Stimulated activated CD8-positive, alpha-beta memory T cell treated with anti-CD3 and anti-CD28 coated beads, Interleukin-15, amount 100 ng/mL, for 1 hour (primary cell): ENCODE measurements at places on chromosomes 2 and 18.

- no peak for DNase-seq
These were observed 85.8 kb upstream of the NDUFV2 start for GRCh38 chr18:9016633-9017166.

- no peak for DNase-seq
These were observed 115.7 kb upstream of the RBMS1 start for GRCh38 chr2:160609346-160609745.

DNA sequence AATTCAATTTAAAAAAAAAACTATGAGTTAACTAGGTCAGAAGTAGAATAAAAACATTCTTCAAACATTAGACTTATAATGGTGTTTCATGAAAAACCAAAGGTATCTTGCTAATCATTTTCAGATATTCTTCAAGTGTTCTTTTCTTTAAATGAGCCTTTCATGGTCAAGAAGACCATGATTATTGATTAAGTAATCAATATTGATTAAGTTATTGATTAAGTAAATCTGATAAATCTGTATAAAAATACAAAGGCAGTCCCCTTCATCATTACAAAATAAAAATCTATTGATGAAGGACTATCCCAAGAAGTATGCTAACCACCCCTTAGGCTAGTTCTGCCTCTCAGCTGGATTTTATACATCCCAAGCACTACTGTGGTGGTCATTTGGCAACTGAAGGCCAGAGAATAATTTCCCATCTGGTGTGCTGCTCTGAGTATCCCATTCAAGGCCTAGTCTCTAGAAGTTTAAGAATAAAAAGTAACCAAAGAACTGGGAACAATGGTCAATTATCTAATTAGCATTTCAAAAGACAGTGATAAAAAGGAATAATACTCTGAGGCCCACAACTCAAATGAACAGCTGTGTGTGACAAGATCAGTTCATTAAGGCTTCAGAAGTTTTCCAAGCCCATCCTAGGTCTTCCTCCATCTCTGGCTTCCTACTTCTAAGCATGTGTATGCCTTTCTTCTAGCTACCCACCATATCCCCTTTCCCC, 63.5 kb downstream of the TCF4 start:
- no peak for DNase-seq

DNA sequence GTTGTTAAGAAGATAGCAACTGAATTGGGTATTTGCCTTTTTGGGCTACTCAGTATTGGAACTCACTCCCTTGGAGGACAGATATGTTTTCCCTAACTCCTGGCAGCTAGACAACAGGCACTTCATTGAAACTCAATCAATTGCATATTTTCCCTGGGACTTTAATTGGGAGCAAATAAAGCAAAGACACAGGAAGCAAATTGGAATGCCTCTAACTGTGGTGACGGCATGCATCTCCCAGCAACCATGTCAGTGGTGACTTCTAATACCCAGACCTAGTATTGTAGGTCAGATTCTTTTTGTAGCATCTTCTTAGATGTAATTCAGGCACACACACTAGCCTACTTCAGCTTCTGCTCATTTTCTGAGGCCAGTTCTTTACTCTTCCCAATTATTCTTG, 164.2 kb upstream of the SETBP1 start:
- DNase-seq = no peak

- no peak for DNase-seq
These were observed 12.9 kb downstream of the PLEKHM3 start for GRCh38 chr2:208012449-208012848.

- no peak for DNase-seq
These were observed 276 bp downstream of the NFE2L2 start for GRCh38 chr2:177264209-177264692.

DNA sequence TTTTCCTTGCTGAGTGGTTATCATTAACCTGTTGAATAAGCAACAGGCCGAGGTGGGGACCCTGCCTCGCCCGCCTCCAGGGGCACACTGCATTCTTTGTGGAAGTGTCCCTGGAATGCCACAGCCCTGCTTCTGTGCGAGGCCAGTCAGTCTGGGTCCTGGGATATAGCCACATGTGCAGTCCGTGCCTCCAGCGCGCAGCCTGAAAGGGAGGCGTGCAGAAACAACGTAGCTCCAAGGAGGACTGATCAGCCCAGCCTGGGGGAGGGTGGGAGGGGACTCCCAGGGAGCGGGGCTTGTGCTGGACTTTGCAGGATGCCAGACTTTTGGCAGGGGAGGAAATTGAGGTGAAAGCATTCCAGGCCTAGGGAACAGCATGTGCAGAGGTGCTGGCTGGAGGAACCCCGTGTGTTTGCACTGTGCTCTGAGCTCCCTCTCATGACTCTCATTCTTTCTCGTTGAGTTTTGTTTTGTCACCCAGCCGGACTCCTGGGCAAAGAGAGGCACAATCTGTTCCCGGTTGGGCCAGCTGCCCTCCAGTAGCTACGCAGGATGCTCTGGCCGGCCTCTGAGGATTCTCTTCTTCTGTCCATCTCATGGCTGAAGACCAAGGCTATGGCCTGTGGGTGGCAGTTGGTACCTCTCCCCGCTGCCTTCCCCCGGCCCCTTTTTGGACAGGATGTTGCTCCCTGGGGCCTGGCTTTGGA, 39.7 kb downstream of the HPCAL1 start:
- no peak for DNase-seq

DNA sequence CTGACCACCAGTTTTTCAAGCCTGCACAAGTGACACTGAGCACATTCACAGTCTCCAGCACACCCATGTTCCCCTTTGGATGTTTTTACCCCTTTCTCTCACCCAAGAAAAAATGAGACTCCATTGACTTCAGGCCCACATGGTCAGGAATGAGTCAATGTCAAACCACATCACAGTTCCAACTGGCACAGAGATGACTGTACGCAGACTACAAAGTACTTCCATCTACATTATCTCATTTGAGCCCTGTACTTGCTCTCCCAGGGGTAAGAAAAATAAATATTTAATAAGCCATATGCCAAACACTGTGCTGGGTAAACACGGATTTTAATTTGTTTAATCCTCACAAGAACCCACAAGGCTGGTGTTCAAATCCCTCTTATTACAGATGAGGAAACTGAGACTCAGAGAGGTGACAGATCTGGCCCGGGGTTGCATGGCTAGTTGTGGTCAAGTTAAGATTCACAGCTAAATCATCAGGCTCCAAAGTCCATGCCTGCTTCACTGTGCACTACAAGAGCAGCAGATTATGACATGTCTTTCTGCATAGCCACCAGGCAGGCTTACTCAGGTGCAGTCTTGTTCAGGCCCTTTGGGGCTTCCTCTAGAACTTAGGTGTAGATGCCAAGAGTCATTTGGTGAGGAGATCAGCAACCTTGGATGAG, 106.1 kb downstream of the TXNL1 start:
- DNase-seq = no peak

GRCh38 chr2:202965810-202966460, 48.7 kb upstream of the NBEAL1 start:
- no peak for DNase-seq

DNA sequence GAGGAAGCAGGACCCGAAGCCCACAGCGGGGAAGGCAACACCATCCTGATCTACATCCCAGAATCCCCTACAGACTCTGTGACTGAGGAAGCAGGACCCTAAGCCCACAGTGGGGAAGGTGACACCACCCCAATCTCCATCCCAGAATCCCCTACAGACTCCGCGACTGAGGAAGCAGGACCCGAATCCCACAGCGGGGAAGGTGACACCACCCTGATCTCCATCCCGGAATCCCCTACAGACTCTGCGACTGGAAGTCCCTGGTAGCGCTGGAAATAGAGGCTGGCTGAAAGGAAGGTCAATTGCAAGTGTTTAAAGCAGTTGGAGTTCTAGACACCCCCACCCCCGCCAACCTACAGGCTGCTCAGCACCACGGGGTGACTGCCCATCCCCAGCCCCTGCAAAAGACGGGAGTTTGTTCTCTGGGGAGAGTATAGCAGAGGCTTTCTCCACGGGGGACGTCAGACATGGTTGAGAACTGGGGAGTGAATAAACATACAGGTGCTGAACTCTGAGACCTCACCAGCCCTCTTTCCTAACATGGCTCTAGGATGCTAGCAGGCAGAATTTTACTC, 21.0 kb downstream of the CIB4 start:
- DNase-seq = no peak

DNA sequence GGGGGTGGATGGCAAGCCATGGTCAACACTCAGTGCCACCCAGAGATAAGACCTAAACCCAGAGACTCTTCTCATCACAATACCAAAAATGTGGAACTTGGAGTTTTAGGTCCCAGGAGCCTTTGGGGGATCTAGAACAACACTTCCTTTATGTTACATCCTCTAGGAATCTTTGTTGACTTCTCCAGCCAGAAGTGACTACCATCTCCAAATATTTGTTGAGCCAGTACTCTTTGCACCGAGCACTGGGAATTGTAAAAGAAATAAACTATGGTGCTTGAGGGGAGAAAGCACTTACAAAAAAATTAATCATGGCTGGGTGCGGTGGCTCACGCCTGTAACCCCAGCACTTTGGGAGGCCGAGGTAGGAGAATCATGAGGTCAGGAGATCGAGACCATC, 120.0 kb upstream of the TMEM200C start:
- DNase-seq = no peak

GRCh38 chr18:70582981-70583380, 294.1 kb downstream of the SOCS6 start:
- DNase-seq = no peak

DNA sequence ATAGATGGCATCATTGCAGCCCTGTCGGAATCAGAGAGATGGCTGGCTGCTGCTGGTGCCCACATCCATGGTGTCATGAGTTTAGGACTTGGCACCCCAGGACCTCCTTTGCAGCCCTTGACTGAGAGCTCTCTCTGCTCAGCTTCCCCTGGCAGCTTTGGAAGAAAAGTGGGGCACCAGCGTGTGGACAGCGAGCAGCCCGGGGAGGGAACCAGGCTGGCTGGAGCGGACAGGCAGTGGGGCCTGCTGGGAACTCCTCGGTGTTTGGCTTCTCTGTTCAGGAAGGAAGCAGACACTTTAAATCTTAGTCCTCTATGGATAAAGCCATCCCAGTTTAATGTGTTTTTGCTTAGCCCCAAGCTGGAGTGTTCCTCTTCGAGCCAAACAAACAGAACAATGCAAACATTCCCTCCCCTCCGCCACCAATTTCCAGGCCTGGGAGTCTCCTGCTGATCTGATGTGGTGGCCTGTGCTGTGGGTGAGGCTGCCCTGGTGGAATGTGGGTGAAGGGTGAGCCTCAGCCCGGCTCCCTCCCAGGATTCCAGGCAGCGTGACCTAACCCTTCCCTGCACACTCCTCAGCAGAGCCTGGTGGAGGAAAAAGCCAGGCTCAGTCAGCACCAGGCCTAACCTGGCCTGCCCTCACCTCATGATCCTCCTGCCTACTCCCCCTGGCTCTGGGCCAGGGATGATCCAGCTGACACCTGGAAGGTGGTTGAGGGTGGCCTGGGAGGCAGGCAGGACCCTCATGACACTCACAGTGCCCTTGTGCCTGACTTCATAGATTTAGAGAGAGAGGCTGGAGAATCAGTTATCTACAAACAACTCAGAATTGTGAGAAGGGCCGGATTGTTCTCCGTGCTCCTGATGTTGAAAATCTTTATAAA, 21.6 kb upstream of the ITGB6 start:
- DNase-seq = no peak

GRCh38 chr2:195352581-195352980, 304.4 kb upstream of the SLC39A10 start:
- no peak for DNase-seq

GRCh38 chr18:71485611-71486010, 1058.5 kb downstream of the CBLN2 start:
- DNase-seq = no peak

- no peak for DNase-seq
These were observed 18.8 kb downstream of the EPHA4 start for GRCh38 chr2:221553333-221553732.

DNA sequence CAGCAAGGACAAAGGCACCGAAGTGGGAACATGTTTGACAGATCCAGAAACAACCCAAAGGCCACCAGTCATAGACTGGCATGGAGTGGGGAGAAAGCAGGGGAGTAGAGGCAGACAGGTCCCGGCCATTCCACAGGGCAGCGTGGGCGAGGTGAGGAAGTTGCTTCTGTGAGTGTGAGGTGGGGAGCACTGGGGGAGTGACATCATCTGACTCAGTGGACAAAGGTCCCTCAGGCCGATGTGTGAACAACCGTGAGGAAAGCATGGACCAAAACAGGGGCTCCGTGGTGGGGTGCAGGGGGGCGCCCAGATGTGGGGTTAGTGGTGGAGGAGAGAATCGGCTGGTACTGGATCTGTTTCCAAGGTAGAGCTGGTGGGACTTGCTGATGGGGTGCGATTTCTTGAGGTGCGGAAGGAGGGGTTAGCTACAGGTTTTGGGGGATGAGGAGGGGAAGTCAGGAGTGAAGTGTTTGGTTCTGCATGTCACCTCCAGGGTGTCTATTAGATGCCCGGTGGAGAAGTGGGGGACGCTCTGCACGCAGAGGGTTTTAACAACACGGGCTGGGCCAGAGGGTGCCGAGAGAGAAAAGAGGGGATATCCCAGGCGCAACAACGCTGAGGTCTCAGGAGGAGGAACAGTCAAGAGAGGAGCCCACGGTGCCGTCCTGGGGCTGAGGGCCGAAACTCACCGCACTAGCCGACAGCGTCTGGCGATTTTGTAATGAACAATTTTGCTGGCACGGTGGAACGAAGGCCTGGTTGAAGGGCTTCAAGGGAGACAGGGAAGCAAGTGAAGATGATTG, 2.5 kb upstream of the SFT2D3 start:
- DNase-seq = no peak
